ENCODE measurements at places on chromosomes 4 and X.

GRCh38 chrX:10450959-10451355, 169.4 kb downstream of the MID1 start:
- DNase-seq: no peak

DNA sequence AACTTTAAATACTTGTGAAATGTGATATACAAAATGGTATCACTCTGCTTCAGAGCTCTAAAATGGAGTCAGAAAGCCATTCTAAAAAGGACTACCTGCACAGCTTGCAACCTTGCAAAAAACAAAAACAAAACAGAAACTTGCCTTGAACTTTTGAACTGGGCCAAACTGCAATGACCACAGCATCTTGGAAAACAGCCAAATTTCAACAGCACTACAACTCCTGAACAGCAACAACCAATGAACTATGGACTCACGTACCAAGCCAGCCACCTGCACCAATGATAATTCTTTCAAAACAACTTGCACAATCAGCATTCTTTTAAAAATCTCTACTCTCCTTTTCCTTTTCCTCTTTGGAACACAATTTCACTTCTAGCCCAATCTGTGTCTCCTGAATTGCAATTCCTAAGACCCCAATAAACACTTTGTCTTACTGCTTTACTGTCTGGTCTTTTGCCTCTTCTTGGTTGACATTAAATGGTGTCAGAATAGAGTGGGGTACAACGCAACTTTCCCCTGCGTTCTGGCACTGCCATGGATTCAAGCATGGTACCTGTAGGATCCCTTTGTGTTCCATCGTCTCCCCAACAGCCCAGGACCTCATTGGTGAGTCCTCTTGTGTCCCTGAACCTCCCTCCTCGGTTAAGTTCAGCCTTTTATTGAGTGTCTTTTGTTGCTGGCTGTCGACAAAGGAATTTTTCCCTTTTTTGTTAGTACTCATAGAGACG, 35.7 kb upstream of the FMR1 start:
- no peak for DNase-seq

- no peak for DNase-seq
These were observed 105.6 kb downstream of the EFNB1 start for GRCh38 chrX:68934421-68934820.

DNA sequence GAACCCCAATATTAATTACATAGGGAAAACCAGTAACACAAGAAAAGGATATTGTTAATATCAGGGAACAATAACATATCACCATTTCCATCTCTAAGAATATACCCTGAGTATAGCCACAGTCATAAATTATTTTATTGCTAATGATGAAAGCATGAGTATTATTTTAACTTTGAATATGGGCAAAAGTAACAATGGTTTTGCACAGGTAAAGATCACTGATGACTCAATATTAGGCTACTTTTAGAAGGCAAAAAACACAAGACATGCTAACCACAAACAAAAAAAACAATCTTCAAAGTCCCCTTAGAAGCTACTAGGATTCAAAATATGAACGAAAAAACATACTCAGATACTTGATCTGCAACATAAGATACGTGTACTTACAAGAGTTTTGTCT, 36.5 kb downstream of the THOC2 start:
- no peak for DNase-seq

DNA sequence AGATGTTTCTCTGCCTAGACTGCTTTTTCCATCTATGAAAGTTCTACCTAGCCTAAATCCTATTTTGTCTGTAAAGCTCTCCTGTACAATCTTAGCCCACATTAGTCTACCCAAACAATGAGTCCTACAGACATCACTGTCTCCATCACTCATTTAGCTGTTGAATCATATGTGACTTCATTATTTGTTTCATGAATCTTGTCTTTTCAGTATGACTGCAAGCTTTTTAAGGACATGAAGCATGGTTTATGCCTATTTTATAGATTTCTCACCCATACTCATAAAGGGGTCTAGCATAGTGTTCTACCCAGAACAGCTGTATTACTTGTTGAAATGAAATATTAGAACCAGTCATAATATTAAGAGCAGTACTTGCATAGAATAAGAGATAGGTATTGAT, 13.0 kb downstream of the AMMECR1 start:
- no peak for DNase-seq

GRCh38 chrX:18577400-18577799, 94.5 kb downstream of the RS1 start:
- no peak for DNase-seq

DNA sequence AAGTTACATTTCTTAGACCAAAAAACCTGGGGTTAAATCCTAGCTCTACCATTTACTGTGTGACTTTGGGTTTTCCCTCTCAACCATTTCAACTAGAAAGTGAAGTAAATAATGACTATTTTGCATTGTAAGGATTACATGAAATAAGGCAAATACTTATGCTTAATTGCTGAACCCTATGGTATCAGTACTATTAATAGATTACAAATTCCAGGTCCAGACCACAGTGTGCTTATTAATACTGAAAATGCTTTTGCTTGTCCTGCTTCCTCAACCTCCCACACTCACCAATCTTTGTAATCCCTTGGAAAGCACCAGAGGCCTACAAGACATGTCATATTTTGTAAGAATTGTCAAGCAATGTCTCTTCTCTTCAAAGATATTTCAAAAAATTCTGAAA, 456.5 kb downstream of the SPOCK3 start:
- DNase-seq: no peak

- no peak for DNase-seq
These were observed 27.4 kb upstream of the SOD3 start for GRCh38 chr4:24768006-24768405.

DNA sequence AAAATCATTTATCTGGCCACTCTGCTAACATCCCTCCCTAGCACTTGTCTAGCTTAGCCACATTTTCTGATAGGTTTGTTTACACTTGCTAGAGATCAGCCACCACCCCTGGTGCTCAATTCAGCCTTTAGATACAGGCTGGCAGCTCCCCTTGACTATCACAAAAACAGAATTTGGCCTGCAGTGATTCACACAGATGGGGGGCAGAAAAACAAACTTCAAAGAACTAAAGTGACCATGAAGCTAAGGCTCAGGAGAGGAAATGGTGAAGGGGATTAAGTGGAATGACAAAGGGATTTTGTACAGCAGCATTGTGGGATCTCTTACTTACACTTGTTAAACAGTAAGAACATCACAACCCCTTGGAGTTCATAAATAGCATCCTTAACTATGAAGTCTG, 1718.0 kb upstream of the PCDH7 start:
- DNase-seq: no peak

DNA sequence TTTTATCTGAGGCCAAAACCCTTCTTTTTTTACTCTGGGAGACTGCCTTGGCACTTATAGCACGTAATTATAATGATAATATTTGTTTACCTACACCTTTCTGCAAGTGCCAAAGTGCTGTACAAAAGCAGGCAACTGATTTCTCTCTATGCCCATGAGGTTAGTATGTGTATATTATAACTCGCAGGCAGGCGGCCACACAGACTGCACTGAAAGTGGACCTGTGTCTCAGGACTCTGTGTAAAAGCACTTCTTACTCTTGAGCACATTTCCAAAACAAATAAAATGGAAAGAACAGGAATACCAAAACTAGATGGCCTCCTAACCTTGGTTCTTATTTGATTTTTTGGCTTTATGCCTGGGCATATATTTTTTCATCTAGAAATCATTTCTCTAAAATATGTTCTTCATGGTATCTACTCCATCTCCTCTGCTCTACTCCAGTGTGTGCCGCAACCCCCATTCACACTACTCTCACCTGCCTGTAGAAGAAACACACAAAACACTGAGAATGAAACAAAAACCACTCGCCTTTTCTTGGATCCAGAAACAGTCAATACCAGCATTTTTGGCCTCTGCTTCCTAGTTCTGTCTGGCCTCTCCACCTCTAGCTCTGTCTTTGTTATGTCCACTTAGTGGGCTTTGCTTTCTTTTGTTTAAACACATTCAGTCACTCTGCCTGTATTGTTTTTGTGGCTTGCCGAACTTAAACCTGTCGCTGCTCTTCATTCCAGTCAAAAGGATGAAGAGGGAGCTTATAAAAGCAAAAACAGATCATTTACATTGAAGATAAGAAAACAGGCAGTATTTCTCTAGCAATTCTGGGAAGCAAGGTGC, 934.5 kb upstream of the TENM3 start:
- no peak for DNase-seq

DNA sequence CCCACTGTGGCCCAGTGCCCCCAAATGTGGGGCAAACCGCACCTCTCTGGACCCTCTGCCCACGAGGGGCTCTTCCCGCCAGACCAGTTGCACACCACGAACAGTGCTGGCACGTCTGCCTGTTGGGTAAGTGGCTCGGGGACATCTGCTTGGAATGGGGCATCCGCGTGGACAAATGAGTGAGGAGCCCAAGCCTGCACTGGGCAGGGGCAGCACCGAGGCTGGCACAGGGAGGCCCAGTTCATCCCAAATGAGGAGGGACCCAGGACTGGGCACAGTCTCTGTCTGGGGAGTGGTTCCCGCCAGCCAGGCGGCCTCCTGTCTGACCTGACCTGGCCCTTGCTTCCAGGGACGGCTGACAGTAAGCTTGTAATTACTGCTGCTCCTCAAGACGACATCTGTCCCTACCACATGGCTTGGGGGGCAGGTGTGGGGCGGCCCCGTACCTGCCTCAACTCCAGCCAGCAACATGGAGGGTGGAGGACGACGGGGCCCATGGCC, 3.2 kb downstream of the SPON2 start:
- no peak for DNase-seq

DNA sequence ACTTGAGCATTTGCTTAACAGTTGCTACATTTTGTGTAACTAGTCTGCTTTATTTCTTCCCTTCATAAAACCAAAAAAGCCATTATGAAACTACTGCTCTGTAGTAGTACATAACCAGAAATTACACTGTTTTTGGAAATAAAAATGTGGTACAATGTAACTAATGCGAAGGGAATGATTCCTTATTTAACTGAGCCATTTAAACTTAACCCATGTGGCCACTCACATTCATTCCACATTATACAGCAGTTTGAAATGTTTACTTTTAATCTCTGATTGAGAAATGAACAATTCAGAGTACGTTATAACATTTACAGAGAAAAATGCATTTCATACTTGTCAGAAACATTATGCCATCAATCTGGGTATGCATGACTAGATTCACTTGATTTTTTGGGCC, 94.2 kb downstream of the NYX start:
- no peak for DNase-seq

GRCh38 chrX:110070970-110071369, 68.1 kb downstream of the TMEM164 start:
- no peak for DNase-seq

GRCh38 chr4:123110685-123111084, 188.3 kb upstream of the NUDT6 start:
- DNase-seq: no peak

DNA sequence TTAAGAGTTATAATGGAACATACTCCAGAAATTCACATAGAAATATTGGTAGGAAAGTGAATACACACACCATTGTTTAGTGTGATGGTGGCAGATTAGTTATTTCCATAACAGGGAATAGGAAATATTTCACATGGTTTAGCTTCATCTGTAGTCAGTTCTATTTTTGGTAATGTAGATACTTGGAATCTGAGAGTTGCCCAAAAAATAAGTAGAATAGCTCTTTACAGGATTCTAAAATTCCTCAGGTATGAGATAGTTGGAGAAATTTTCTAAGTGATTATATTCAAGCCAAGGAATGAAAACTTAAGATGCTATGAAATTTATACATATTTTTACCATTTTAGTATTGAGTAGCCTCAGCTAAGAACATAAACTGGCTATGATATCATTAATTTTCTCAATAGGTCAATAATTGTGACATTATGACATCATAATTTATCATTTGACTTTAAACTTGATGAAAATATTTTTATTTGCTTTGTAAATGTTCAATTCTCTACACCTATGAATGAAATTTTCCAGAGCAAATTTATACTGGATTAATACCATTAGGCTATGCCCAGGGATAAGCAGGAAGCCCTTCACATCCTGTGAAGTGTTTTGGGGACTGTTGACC, 35.8 kb downstream of the CPEB2 start:
- DNase-seq: no peak

All from stimulated activated CD4-positive, alpha-beta T cell treated with anti-CD3 and anti-CD28 coated beads, Interleukin-12 subunit alpha, Interleukin-12 subunit beta, amount 100 ng/mL, for 4 hours (primary cell).